ENCODE measurements at places on chromosomes 6 and 20.
A peak's percentile ranks its signal among the peaks of the same experiment; 100 is the strongest.

GRCh38 chr6:123838505-123839234 lies 35.0 kb downstream of the NKAIN2 start:
- DNase-seq = no peak

- no peak for DNase-seq
Measured at GRCh38 chr6:6458172-6458571, 130.3 kb upstream of the LY86 start.

- no peak for DNase-seq
Measured at GRCh38 chr6:7630792-7631191, 40.8 kb downstream of the SNRNP48 start.

- DNase-seq = no peak
Measured at GRCh38 chr6:121839896-121840295, 404.4 kb downstream of the GJA1 start.

DNA sequence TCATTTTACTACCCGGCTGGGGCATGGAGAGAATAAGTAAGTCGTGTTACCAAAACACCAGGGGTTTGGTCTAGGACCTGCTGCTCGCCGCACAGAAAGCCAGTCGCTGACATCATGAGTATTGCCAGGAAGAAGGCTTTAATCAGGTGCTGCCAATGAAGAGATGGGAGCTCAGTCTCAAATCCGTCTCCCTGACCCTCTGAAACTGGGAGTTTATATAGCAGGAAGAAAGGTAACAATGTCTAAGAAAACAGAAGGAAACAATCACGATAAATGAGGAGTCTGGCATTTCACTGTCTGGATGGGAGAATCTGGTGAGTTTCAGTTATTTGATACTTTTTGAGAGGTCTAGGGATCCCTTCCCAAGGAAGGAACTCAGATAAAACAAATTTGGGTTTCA lies 437.9 kb upstream of the JARID2 start:
- DNase-seq = no peak

- DNase-seq = no peak
Measured at GRCh38 chr6:150118627-150119026, 24.2 kb upstream of the PPP1R14C start.

- DNase-seq = no peak
Measured at GRCh38 chr6:111338843-111339242, 144.2 kb downstream of the REV3L start.

- no peak for DNase-seq
Measured at GRCh38 chr20:10067321-10067720, 32.5 kb downstream of the ANKEF1 start.

GRCh38 chr6:168650671-168651111 lies 209.7 kb downstream of the SMOC2 start:
- no peak for DNase-seq

GRCh38 chr6:41921712-41921998 lies 356 bp downstream of the BYSL start:
- no peak for DNase-seq

DNA sequence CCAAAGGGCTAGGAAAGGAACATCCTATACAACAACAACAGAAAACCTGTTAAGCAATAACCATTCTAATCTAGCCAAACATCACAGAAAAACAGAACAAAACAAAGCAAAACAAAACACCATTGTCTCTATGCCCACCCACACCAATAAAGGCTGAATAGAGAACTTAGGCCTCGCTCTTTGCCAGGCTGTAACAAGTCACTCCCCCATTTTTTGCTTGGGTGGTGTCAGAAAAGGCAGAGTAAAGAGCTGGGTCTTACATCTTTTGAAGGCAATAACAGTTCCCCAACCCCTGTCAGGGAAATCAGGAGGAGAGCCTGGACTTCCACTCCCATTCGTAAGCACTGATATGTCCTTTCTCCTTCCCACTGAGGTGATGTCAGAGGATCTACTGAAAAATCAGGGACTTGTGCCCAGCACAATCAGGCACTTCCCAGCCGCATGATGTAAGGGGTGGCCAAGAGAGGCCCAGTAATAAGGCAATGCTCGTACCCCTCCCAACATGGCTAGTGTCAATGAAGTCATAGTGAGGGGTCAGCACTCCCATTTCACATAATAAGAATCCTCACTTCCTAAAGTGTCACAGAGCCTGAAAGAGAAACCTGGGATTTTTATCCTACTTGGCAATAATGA lies 31.0 kb downstream of the THEMIS start:
- DNase-seq = no peak

DNA sequence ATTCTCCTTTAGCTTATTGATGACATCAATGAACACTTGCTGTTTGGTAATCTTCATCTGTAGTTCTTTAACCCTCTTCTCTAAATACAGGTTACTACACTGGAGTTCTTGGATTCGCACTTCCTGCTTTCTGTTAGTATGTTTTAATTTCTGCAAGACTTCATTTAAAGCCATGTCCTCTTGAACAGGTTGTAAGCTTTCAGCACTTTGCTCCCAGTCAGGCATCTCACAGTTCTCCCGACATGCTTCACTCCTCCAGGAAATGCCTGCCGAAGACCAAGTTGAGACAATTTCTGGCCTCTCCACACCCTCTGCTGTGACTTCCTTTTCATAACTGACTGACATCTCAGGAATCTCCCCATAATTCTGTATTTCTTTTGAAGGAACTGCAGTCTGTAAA lies 15.8 kb downstream of the CAGE1 start:
- no peak for DNase-seq

GRCh38 chr20:58797371-58798338 lies 53.0 kb downstream of the GNAS-AS1 start:
- no peak for DNase-seq

DNA sequence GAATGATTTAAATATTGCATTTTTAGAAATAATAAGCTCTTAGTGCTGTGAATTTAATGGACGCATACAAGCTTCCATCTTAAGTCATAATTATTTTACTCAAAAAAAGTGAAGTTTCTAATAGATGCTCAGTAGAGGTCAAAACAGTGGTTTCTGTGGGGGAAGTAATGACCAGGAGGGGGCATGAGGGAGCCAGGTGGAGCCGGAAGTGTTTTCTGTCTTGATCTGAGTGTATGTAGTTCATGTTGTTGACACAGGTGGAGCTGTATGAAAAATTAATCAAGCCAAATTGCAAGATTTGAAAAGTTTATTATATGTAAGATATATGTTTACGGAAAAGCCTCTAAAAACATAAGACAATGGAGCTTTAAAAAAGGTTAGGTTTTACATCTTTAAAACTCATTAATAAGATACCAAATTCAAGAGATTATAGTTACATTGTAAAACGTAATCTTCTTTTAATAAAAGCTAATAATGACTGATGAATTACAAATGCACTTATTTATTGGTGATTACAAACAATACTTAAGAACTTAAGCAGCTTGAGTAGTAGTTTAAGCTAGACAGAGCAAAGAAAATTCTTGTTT lies 68.0 kb downstream of the PLAGL1 start:
- peak; percentile 52 for DNase-seq

DNA sequence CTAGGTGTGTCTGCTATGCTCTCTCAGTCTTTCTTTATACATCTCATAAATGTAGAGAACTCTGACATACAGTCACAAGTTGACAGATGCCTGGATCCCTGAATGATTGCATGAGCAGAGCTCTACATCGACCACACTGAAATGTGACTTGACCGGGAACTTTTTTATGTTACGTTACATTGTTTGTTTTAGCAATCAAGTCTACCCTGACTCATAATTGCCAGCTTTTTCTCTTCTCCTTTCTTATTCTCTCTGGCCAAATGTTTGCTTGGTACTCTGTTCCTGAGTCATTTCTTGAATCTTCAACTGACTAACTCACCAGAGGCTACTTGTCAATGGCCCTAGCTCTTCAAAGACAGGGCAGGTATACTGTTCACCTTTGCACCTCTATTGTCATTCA lies 213.6 kb upstream of the DTNBP1 start:
- no peak for DNase-seq

GRCh38 chr6:29559524-29560287 lies at the start of gene UBD:
TSS of gene UBD (minus strand) at chr6:29559732. CDS start at chr6:29559701, 31 bp downstream.
- no peak for DNase-seq

DNA sequence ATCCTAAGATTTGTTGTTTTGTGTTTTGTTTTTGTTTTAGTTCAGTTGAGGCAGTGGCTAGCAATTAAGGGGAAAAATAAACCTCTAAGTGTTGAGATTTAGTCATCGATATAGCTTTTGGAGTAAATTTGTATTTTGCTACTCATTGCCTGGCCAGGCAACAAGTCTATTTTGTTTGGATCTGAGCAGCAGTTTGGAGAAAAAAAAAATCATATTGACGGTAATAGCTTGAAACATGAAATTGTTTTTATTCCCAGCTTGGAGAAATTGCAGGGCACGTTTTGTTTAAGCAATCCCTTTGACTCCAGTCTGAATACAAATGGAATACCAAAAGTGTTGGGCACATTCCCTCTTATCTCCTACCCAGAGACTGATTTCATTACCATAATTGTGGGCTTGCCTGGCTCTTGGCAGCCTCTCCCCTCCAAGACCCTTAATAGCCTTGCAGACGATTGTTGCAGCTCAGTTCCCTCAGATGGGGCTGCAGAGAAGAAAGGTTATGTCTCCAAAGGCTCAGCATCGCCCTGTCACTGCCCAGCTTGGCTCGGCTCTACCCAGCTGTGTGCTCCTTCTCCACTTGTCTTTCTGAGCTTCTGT lies 56.0 kb downstream of the ISM1 start:
- no peak for DNase-seq

- DNase-seq = no peak
Measured at GRCh38 chr20:53159160-53159559, 187.0 kb downstream of the TSHZ2 start.

- DNase-seq = no peak
Measured at GRCh38 chr6:109024784-109025183, 69.9 kb downstream of the SESN1 start.

- peak; percentile 77 for DNase-seq
Measured at GRCh38 chr6:36340618-36341454, 4.1 kb upstream of the BNIP5 start.

DNA sequence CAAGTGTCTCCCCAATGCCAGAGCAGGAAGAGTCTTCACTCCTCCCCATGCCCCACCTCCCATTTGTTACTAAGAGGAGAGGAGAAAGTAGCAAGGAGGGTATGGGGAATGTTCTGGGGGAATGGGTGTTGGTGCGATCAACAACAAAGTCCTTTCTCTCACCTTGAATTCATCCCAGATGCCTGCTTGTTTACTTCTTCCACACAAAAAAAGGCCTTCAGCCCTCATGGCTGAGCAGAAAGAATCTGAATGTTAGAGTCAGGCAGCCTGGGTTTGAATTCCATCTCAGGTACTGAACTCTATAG lies 9.9 kb downstream of the MOG start:
- no peak for DNase-seq

GRCh38 chr6:149854532-149854931 lies 9.6 kb downstream of the LRP11 start:
- no peak for DNase-seq

DNA sequence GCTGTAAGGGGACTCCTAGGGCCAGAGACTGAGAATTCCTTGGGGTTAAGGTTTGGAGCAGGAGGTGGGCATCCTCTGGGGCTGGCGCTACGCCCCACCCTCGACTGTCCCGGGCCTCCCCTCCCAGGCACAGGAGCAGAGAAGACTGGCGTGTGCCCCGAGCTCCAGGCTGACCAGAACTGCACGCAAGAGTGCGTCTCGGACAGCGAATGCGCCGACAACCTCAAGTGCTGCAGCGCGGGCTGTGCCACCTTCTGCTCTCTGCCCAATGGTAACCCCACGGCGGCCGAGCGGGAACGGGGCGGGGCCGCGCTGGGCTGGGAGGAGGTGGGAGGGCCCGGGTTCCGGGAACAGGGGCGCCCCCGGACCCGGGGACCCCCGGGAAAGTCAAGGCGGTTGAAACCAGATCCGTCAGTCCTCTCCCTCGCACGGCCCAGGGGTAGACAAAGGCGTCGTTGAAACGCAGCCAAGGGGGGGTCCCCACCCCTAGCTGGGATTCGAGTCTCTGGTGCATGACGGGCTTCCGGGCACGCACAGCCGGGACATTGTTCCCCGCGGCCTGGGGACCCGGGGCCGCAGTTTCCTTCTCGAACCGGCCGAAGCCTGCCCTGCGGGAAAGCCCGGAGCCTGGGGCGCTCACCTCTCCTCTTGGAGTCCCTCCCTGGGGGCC lies 844 bp downstream of the WFDC2 start:
- DNase-seq = peak; percentile 17

DNA sequence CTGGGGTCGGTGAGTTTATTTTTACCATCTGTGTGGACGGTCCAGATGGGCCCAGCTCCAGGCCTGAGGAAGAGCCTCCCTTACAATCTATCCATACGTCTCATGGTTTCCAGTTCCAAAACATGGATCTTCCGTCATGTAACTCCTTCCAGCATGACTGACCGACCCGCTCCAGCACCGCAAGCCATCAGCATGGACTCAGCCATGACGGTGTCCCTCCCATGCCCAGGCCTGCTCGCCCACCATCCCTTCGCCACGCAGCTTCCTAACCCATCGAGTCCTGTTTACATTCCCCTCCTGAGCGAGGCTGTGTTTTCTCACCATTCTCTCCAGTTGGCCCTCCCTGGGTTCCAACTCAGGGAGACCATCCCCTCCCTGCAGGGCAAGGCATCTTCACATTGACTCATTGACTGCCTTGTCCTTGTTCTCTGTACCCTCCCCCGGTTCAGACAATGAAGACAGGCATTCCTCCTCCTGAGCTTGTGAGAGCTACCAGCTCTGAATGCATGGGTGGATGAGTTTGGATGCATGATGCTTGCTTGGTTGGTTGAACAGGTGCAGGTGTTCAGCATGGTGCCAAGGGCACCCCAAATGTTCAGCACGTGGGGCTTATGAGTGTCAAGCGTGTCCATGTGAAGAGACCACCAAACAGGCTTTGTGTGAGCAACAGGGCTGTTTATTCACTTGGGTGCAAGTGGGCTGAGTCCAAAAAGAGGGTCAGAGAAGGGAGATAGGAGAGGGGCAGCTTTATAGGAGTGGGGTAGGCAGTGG lies 235.8 kb downstream of the SMOC2 start:
- DNase-seq = no peak

- DNase-seq = peak; percentile 46
Measured at GRCh38 chr6:35601331-35602132, 87.2 kb downstream of the FKBP5 start.

DNA sequence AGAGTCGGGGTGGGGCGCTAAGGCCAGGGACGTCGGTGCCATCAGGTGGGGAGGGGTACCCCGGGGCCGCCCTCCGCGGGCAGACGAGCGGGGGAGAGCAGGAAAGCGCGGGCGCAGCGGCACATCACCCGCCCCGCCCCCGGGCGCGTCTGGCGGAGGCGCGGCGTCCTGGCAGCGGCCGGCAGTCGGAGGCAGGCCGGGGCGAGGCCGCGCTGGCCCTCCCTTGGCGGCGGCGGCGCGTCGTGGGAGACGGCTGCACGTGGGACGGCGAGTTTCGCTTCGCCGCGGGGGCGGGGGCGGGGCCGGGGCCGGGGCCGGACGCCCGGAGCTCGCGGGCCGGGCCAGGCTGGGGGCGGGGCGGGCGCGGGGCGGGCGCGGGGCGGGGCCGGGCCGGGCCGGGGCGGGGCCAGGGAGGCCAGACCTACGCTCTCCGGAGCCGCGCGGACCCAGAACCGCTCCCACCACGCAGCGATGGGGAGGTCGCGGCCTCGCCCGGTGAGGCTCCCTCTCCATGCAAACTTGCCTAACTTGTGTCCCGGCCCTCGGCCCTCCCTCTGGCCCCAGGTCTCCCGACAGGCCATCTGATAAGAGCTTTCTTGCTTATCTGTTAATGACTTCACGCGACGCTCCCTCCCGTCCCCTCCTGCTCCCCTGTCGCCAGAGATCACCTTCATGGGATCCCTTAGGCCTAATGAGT lies 12.5 kb downstream of the ITPR3 start:
- DNase-seq = peak; percentile 58

- DNase-seq = no peak
Measured at GRCh38 chr6:14881398-14881797, 364.5 kb upstream of the JARID2 start.

GRCh38 chr6:150249261-150249660 lies 106.4 kb downstream of the PPP1R14C start:
- no peak for DNase-seq

Measured in activated naive CD4-positive, alpha-beta T cell treated with anti-CD3 and anti-CD28 coated beads, Interleukin-2, amount 50 U/mL, for 16 hours (primary cell).